Glutamatergic neuron (in vitro differentiated cells): ENCODE measurements at places on chromosomes 13 and 19. TPM values are rescaled to one million over a fixed set of nuclear protein-coding genes. Genes with fewer than 3 reads are reported as not detected.

The TMIGD2 gene
- not detected for total RNA-seq

The CBY2 gene
- not detected for total RNA-seq

The GIPR gene
- 36.4 TPM for total RNA-seq

The LILRB5 gene
- 0.17 TPM for total RNA-seq

The ZNF540 gene
- 2.7 TPM for total RNA-seq

The IGFL2 gene
- total RNA-seq: not detected

The ZNF726 gene
- 11.5 TPM for total RNA-seq

The PABPC3 gene
- 0.22 TPM for total RNA-seq

DNA sequence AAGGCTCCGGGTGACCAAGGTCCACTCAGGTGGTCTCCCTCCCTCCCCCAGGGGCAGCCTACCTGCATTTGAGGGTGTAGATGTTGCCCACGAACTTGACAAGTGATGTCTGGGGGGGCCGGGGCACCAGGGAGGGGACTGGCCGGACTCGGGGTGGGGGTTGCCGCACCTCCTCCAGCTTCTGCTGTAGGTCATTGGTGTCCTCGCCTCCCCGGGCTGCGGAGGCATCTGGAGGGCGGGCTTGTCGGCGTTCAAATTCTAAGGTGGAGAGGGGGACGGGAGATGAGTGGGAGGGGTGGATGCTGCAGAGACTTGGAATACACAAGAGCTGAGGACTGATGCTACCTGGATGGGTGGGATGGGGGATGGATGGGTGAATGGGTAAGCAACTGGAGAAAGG lies 5.3 kb upstream of the AKAP8L start:
- DNase-seq: no peak

- DNase-seq: no peak
Observed at GRCh38 chr13:31765138-31765785, 25.9 kb downstream of the RXFP2 start.

DNA sequence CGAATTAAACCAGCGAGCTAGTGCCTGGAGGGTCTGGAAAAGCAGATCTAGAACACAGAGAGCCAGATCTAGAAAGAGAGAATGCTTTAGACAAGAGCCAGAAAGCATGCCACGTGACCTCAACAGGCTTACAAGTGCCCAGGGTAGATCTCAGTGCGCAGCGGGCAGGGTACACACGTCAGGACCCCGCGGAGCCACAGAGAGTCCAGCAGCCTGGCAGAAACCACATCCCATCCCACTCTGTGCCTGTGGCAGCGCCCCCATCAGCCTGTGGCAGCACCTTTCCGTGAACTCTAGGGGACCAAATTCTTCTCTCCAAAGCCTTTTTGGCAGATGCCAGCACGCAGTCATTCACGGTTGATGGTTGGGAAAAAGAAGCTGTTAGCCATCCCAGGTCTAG lies 5.9 kb downstream of the ARHGEF1 start:
- DNase-seq: no peak

- no peak for DNase-seq
Observed at GRCh38 chr19:17646441-17646840, 41.7 kb downstream of the UNC13A start.

DNA sequence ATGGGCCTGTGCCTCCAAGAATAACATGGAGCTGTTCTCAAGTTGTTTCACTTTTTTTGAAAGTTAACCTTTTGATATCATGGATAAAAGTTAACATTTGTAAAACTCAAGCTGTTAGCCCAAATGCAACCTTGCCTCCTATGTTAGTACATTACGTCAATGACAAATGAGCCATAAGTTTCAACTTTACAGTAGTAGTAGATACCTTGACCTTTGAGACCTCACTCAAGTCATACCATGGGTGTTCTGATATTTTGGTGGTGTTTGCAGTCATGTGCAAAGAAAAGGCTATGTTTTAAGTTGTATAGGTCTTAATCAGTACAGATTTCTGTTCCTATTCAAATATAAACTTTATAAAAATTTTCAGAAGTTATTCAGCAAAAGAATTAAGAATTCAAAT lies 539.2 kb downstream of the GPC6 start:
- no peak for DNase-seq

GRCh38 chr13:34847766-34848165 lies 94.3 kb upstream of the NBEA start:
- DNase-seq: no peak

DNA sequence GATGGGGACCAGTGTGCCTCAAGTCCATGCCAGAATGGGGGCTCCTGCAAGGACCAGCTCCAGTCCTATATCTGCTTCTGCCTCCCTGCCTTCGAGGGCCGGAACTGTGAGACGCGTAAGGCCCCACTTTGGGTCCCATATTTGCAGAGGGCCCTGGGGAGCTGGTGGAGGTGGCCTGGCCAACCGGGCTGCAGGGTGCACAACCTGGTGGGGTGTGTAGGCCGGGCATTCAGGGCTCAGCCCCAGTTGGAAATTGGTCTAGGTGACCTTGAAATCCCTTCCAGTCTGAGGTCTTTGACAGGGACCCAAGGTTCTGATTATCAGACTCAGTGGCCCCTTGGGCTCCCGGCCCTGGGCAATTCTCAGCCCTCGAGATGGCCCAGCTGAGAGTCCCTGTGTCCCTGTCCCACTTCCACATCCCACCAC lies 8.3 kb downstream of the F7 start:
- DNase-seq: peak; percentile 7

GRCh38 chr13:26786651-26787295 lies 26.2 kb upstream of the GPR12 start:
- no peak for DNase-seq

- no peak for DNase-seq
Observed at GRCh38 chr19:44869733-44870470, 21.2 kb upstream of the TOMM40 start.

- DNase-seq: no peak
Observed at GRCh38 chr19:5913739-5914357, at the start of gene CAPS. TSS of gene CAPS (plus strand) at chr19:5914254. CDS start at chr19:5914407, 153 bp downstream.

- no peak for DNase-seq
Observed at GRCh38 chr13:97948041-97948440, 5.4 kb upstream of the IPO5 start.

DNA sequence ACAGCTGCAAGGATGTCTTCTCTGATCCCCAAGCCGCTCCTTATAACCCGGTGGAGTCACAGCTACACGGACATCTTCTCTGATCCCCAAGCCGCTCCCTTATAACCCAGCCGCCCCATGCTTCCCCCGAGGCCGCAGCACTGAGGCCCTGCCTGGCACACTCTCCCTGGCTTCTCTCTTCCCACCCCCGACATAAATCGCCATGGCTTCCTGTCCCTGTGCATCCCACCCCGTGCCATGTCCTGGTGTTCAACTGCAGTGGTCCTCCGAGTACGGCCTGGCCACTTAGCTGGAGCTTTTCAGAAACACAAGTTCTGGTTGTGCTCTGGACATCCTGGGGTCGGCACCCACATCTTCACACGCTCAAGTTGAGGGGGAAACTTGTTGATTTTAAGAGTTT lies 60.4 kb downstream of the RASA3 start:
- no peak for DNase-seq

- DNase-seq: peak; percentile 45
Observed at GRCh38 chr19:48544856-48545750, 6.9 kb upstream of the SULT2B1 start.

DNA sequence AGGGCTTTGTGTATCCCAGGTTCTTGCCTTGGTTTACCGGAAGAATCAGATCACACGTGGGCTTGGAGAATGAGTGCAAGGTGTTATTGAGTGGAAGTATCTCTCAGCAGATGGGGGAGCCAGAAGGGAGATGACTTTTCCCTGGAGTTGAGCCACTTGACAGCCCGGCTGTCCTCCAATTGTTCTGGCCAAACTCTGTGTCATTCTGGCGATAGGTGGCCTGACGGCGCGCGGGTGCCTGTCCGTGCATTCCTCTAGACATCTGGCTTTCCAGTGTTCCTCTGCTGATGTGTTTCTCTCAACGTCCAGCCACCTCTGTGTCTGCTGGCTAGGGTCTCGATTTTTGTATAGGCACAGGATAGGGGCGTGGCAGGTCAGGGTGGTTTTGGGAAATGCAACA lies 181.9 kb downstream of the SHISA2 start:
- DNase-seq: no peak

- DNase-seq: no peak
Observed at GRCh38 chr19:30637926-30638325, 265.7 kb downstream of the ZNF536 start.

- DNase-seq: peak; percentile 83
Observed at GRCh38 chr19:19110410-19111135, 27.7 kb downstream of the TMEM161A start.

DNA sequence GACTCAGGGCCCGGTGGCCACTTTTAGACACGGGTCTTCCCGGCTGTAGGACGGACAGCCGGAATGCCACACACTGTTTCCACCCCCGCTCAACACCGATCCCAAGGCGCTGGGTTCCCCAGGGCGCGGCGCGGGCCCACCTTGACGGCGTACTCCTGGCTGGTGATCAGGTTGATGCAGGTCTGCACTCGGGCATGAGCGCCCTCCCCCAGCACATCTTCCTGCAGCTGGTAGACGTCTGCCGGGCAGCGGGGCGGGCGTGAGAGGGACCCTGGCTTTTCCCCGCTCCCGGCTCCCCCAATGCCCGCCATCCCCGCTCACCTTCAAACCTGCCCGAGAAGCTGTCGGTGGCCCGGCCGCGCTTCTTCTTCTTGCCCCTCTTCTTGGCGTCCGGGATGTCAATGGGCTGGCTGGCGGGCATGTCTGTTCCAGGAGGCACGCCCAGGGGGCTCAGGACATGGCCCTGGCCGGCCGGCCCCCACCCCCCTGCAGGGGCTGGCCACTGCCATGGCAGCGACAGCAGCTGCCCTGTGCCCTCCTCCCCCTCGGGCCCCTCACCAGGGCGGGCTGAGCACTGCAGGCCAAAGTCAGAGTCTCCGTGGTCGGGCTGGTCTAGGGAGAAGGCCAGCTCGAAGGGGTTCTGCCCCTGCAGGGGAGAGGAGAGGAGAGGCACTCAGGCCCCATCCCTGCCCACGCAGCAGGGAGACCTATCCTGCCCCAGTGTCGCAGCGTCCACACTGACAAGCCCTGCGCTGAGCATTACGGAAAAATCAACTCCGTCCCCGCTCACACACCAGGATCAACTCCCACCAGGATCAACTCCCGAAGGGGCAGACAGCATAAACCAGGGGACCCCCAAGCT lies 4.8 kb downstream of the MKNK2 start:
- DNase-seq: no peak

DNA sequence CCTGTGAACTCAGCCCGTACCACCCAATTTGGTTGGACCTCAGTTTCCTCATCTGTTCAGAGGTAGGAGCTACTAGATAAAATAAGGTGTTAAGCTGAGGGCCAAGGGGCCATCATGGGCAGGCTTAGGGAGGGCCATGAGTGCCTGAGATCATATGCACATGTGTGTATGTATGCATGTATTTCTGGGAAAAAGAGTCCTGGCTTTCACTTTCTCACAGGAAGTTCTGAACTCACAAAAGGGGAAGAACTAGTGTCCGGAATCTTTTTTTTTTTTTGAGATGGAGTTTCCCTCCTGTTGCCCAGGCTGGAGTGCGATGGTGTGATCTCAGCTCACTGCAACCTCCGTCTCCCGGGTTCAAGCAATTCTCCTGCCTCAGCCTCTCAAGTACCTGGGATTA lies 18.9 kb downstream of the TGFB1 start:
- DNase-seq: no peak

DNA sequence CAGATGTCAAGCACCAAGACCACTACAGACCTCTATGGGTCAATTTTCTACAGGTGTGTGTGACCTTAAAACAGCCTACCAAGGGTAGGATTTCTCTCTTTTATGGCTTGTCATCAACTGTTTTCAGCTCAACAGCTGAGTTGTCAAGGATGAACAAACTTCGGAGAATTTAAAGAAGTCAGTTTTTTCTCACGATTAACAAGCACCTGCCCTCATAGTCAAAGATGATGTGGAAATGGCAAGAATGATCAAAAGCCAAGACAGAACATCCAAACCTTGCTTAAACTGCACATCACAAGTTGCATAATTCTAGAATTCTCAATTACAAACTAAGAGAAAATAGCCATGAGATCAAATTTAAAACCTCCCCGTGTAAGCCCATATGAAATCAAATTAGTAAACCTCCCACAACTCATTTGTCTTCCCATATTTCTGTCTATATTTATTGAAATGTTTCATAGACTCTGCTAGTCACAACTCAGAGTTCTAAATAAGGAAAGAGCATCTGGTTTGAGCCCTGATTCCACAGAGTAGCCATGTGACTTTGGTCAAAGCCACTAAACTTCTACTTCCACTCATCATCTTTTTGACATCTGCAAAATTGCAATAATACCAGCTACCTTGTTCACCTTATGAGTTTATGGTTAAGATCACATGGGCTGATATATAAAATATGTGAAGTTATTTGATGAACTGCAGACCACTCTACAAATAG lies 521.5 kb upstream of the HTR2A start:
- no peak for DNase-seq

DNA sequence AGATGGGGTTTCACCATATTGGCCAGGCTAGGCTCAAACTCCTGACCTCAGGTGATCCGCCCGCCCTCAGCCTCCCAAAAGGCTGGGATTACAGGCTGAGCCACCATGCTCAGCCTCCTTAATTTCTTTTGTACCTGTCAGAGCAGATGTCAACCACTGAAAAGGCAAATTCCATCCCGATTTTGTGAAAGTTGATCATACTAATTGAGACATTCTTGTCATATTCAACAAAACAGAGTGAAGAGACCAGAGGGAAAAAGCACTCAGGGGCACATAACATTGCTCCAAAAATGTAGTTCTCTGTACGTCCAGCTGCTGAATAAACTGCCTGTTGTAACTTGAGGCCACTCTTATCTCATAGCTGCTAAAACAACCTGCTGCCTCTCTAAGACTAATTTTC lies 27.4 kb upstream of the PSPC1 start:
- DNase-seq: no peak

DNA sequence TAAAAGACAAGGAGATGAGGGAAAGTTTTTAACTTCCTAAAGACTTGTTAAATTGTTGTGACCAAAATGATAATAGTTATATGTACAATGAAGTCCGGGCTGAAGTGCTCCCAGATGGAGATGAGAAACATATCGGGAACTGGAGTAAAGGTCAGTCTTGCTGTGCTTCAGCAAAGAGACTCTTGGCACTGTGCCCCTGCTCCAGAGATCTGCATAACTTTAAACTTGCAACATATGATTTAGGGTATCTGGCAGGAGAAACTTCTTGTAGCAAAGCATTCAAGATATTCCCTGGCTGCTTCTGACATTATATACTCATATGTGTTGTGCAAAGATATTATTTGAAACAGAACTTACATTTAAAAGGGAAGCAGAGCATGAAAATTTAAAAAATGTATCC lies 786.6 kb upstream of the SLITRK6 start:
- no peak for DNase-seq

DNA sequence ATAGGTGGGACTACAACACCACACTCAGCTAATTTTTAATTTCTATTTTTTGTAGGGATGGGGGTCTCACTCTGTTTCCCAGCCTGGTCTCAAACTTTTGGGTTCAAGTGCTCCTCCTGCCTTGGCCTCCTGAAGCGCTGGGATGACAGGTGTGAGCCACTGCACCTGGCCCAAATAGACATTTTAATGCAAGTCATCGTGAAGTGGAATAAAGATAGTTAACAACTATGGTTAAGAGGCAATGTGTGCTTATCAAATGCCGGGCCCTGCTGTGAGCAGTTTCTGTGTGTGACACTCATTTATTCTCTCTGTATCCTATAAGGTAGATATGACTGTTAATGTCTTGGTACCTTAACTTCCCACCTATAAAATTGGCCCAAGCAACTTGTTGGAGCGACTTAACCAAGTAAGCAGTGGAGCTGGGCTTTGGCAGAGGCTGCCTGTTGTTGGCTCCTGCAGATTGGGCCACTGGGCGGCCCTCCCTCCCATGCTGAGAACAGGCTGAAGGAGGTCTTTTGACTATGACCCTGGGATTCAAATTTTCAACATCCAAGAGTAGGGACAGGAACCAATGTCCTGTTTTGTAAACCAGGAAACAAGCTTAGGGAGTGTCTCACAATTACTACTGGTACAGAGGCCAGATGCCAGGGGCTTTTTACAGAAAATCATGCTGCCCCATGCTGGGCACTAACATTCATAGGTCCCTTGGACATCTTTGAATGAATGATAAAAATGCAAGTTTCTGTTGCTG lies 450.7 kb downstream of the TSHZ3 start:
- no peak for DNase-seq
